ENCODE measurements at places on chromosomes 12 and 14.

GRCh38 chr12:55687746-55688145 lies 20.0 kb downstream of the ITGA7 start:
- no peak for DNase-seq

DNA sequence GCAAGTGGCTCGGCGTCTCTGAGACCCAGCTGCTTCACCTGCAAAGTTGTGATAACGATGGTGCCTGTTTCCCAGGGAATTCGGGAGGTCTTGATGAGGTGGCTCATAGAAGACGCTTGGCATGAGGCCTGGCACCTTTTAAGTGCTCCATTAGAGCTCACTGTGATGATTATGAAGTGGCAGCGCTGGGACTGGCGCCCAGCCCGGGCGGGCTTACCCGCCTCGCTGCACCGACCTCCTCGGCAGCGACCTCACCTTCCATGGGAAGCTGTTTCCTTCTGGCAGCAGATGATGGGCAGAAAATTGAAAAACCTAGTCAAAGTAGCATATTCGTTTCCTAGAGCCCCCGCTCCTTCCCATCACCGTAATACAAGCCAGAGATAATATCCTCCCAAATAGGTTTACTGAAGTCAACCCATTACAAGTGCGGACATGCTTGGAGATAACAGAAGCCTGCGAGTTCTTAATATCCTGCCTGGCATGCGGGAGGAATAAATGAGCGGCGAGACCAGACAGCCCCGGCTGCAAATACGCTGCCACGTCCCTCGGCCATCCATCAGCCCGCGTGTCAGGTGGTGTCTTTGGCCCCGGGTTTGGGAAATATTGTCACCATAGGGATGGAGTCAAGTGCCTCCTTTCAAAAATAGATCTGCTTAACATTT lies 35.2 kb upstream of the DLK1 start:
- DNase-seq: no peak

DNA sequence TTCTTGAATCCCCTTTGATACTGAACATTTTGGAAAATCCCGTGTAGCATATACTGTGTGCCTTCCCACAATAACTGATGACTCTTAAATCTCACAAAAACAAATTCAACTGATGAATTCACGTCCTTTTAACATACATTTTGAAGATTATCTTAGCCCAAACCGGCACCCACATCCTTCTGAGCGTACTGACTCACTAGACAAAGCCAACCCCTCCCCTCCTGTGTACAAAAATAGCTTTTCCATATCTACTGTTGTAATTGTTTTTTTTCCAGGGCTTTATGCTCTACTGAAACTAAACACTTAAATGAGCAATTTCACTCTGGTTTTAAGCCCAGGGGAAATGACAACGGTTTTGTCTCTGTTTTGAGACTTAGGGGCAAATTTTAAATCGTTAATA lies 109.4 kb upstream of the ATF7IP start:
- DNase-seq: peak; percentile 60

DNA sequence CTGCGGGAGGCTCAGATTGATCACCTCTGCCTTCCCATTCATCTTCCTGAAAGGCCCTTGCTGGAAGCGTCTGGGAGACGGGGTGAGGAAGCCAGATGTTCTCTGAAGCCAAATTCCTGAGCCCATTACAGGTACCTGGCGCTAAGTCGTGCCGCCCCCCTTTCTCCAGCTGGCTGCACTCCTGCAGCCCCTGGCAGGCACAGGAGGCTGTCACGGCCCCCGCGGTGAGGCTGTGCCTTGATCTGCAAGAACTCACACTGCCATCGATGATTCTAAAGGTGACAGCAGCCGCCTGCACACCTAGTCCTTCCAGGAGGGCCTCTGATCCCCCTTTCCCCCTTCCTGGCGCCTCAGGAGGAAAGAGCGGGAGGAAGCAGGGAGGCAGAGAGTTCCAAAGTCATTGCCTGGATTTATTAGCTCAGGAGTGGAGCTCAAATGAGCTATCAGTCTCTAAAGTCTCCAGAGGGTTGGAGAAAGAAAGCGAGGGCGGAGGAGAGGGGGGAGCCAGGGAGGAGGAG lies 106.9 kb downstream of the RFLNA start:
- DNase-seq: no peak

GRCh38 chr14:66152302-66152701 lies 333.9 kb upstream of the CCDC196 start:
- DNase-seq: no peak

GRCh38 chr14:74531467-74531866 lies 37.9 kb downstream of the ISCA2 start:
- DNase-seq: peak; percentile 77

DNA sequence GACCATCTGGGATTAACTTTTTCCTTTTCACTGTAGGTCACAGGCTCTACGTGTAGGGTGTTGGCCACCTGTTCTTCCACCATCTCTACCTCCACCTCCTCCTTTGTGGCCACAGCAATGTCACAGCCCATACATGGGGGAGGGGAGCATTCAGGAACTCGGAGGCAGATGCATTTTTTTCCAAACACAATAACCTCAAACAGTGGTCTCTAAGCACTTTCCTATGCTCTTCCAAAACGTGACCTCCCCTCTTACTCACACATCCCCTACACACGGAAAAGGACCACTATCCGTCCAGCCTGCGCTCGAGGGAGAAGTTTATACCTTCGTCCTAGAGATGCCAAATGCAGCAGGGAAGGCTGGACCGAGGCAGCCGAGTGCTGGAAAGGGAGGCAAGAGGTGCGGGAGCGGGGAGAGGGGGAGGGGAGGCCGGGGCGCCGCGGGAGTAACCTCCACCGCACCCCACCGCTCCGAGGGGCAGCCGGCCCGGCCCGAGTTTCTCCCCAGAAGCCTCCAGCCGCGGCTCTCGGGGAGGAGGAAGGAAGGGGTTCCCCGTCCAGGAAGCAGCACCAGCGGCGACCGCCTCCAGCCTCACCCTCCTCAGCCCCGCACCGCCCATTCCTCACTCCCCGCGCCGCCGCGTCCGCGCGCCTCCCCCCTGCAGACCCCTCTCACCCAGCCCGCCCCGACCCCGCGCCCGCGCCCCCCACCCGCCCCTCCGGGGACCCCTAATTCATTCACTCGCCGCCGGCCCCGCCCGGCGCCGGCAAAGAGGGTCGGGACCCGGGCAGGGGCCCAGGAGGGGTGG lies 594 bp downstream of the KRAS start:
- peak; percentile 29 for DNase-seq

GRCh38 chr12:30514666-30515065 lies 181.0 kb downstream of the IPO8 start:
- no peak for DNase-seq

DNA sequence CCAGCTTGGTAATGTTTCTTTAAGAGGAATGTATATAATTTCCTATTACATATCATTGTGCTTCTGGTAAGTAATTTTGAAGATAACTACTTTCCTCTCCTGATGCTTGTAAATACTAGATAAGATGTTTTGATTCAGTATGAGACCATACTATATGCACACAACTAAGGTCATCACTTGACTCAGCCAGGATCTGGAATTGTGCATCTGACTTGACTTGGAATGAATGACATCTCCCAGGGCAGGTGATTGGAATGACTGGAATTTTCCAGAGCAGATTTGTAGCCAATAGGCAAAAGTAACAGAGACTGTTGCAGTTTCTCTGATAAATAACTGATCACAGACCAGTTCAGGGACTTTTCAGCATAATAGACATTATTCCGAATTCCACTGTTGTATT lies 11.1 kb downstream of the BEST3 start:
- peak; percentile 29 for DNase-seq
